ENCODE measurements at places on chromosomes 7 and 10.

DNA sequence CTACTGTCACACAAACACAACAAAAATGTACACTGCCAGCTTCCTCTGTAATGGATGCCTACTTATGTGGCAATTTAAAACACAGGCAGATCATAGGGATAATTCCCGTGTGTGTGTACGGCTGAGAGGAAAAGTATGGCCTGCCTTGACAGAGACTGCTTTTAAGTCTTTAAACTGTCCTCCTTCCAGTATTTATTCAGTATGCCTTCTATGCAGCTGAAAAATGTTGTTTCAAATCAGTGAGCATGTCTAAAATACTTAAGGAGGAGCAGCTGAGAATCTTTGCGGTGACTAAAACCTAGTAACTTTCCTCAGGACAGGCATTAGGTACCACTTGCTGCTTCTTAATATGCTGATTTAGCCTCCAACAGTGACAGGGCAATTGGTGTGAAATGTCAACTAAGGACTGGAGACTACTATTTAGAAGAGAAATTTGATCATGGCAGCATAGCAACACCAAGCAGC lies 126.3 kb downstream of the CACNA2D1 start:
- DNase-seq = no peak

GRCh38 chr10:43904844-43905243 lies 256.2 kb upstream of the ZNF32 start:
- DNase-seq = no peak

- no peak for DNase-seq
Observed at GRCh38 chr7:21611129-21611528, 68.3 kb downstream of the DNAH11 start.

GRCh38 chr7:156751319-156751718 lies 110.7 kb downstream of the RNF32 start:
- DNase-seq = peak; percentile 5

DNA sequence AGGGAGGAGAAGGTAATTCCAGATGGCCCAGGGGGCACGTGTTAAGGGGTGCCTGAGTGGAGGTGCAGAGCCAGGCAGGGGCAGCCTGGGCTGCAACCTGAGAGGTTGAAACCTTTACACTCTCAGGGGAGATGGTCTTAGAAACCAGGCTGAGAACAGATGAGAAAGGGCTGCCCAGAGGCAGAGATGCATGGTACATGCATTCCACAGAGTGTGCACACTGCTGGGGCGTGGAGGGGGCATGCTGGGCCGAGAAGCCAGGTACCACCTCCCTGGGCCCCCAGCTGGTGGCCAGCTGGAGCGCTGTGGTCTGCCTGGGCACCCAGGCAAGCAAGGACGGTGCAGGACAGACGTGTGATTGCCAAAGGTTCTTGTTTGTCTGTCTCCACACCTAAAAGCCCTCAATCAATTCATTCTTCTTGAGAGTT lies 14.1 kb upstream of the CSGALNACT2 start:
- no peak for DNase-seq

All from activated CD4-positive, alpha-beta T cell treated with anti-CD3 and anti-CD28 coated beads for 4 hours (primary cell).